ENCODE measurements at places on chromosomes 5 and 9.

DNA sequence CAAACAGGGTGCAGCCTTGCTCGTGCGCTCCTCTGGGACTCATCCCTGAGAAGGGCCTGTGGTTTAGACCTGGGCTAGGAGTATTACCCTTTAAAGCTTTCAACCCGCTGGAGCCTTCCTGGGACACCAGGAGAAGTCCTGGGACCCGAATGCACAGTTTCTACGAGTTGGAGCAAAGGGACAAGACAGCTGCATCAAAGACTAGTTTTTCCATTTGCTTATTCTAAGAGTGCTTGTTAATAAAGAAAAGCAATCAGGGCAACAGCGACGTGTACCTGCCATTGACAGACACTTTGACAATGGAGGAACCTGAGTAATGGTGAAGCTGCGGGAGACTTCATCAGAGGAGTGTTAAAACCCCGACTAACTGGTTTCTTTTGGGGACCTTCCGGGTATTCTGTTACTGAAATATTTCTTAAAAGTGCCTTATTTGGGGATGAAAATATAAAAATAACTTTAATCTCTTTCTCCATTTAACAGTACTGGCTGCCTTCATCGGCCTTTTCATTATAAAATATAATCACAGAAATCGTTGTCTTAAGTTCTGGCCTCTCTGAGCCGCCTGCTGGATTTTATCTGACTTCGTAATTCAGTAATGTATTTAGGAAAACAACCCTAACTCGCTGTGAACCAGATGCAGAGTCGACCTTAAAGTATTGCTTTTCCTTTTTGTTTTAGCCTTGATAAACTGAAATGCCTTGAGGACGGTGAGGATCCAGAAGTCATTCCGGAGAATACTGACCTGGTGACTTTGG, 732 bp downstream of the SNAPC3 start:
- no peak for DNase-seq

- DNase-seq, result no peak
Measured at GRCh38 chr5:88804444-88804843, 78.5 kb downstream of the MEF2C start.

DNA sequence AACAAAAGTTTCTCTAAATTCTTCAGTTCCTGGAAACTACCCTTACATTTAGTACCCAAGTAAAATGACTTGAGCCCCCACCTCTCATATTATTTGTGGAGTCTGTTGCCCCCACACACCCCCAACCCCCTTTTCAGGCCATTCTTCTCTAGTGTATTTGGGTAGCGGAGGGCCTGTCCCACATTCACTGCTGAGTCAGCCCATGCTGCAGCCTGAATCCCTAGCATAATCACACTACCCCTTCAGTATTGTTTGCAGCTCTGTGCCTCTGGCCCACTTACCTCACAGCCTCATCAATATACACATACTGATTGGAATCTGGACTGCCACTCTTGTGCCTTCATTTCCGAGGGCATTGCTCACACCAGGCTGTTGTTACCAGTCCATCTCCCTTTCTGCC, 26.8 kb downstream of the RGS7BP start:
- DNase-seq, result no peak

DNA sequence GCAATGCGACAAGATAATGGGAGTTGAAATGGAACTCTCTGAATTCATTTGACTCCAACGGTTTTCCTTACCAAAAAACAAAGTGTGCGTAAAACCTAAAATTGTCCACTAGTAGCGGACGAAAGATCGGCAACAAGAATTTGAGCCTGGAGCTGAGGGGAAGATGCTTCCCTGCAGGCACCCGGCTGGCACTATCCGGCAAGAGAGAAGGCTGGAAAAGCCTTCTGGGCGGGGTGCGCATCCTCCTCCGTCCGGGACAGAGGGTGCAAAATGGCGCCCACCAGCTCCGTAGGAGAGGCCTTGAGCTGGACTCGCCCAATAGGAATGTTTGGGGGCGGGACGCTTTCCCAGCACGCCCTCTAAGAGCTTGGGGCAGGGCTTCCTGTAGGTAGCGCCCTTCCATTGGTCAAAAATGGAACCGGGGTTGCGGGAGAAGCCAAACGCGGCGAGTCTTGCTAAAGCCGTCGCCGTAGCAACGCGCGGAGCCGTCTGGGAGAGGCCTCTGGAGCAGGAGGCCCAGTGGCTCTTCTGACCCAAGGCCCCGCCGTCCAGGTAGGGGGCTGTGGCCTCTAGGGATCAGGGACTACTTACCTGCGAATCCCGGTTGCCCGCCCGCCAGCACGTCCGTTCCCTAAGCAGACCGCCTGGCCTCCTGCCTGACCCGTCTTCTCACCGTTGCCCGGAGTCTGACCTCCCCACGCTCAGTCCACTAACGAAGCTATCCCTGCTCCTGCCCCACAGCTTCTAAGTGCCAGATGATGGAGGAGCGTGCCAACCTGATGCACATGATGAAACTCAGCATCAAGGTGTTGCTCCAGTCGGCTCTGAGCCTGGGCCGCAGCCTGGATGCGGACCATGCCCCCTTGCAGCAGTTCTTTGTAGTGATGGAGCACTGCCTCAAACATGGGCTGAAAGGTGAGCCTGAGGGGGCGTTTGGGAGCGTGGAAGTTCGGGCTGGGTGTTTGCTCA, 9.2 kb downstream of the RUFY1 start:
- DNase-seq, result peak; percentile 94
